ENCODE measurements at places on chromosomes 4 and X.

DNA sequence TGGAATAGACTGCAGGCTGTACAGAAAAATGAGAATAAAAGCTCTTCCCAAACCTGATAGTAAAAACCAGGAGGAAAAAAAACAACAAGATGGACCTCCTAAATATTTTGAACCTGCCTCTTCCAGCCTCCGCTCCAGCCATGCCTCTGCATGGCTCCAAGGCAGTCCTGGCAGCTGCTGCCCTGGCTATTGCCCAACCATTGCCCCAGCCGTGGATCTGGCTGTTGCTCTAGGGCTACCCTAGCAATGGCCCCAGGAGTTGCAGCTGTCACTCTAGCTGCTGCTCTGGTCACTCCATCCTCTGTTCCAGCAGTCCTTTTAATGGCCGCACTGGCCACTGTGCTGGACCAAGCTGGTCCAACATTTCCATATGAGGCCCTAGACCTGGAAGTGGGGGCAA is 1756.0 kb downstream of the C4orf33 start:
- DNase-seq: no peak

GRCh38 chrX:88604433-88605221 is 142.4 kb upstream of the CPXCR1 start:
- no peak for DNase-seq

- no peak for DNase-seq
Observed at GRCh38 chr4:37236165-37236564, 8.4 kb upstream of the NWD2 start.

- DNase-seq: no peak
Observed at GRCh38 chr4:73406548-73406875, 2.4 kb downstream of the ALB start.

- no peak for DNase-seq
Observed at GRCh38 chrX:867502-867901, 236.9 kb downstream of the SHOX start.

DNA sequence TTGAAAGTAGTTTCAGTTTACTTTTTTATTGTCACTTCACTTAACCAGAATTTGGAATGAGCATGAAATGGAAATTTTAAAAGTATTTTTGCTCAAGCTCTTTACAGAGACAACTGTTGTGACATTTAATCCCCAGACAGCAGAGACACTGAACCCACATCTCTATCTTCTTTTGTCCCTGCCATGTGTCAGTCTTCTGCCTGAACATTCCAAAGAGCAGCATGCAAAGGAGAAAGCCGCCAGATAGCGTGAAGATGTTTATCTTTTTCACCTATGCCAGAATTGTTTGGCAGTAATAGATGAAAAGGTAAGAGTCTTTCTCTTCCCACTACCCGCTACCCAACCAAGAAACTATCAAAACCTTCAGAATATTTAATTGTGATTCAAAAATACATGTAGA is 46.8 kb downstream of the NDNF start:
- no peak for DNase-seq

DNA sequence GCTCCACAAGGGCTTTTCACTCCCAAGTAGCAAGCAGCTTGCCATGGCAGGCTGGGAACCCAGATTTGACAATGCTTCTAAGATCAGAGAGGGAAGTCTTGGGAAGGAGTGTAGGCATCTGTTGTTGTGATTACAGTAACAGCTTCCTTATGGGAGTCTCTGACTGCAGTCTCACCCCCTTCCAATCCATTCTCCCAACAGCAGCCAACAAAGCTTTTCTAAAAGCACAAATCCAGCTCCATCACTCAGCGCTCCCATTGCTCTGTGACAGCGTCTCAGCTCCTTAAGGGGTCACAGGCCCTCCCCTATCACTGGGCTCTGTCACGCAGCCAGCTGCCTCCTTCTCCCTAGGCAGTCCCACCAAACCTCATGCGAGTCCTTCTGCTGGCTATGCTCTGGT is 7.1 kb downstream of the IGFBP7 start:
- DNase-seq: no peak

- no peak for DNase-seq
Observed at GRCh38 chrX:154793084-154793795, 12.0 kb downstream of the MPP1 start.

DNA sequence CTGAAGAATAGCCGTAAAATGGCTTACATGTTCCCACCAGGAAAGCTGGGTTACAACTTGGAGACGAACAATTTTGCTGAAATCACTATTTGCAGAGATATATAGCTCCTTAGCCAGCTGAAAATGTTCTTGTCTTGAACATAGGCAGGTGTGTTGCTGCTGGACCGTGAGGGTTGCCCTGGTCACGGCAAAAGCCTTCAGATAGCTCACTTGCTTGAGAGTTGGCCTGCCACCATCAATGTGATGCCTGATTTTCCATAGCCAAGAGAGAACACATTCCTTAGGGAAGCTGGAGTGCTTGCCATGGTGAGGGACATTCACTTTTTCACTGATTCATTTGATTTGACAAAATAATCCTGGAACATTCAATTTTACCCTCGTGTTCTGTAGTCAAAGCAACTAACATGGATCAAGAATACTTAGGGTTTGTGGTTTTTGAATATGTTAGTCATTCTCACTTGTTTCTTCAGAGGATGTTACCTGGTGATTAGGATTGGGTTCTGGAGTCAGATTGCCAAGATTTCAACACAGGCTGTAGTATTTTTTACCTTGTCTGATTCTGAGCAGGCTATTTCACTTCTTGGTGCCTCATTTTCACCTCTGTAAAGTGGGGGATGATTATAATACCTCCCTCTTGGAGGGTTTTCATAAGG is 536.9 kb downstream of the RAPGEF2 start:
- DNase-seq: no peak

DNA sequence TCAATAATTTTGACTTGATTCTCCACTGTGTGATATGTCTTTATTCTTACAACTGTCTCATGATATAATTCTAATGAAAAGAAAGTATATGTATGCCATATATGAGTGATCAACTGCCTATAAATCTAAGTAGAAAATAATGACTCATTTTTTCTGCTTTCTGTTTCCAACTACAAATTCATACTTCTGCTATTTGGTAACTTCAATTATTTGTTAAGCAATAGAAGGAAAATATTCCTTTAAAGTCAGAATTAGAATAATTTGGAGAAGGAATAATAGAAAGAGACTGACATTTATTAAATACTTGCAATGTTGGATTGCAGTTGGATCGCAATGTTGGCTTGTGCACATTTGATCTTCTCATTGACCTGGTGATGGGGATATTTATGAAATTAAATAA is 204.2 kb upstream of the PACRGL start:
- DNase-seq: no peak

DNA sequence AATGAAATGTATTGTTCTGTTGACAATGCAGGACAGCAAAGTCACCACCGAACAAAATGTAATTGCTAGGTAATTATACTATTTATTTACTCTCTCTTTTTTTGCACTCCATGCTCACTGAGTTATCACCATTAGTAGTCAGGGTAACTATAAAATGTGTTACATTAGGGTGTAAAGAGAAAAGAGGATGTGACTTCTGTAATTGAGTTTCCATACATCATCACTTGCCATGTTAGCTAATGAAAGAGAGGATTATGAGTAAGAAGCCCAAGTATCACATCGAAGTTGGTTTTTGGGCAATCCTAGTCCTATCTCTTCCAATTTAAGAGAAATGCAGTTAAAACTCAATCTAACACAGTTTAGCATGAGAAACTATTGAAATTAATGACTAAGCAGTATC is 7.6 kb downstream of the ZXDA start:
- DNase-seq: no peak

DNA sequence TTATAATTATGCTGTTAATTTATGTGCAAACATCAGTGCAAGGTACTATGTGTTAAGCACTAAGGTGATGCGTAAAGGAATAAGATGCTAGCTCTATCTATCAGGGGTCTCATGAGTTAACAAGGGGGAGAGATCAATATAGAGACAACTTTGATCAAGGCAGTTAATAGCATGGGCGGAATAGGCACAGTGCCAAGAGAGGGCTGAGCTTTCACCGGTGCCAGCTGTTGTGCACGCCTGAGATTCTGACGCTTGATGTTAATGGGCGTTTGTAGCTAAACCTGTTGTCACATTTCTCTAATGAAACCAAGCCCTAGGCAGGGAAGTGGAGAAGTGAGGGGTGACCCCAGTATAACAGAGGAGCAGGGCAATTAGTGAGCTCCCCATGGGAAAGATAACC is 86.0 kb upstream of the NMU start:
- no peak for DNase-seq

GRCh38 chr4:53039741-53040458 is 177.8 kb downstream of the RASL11B start:
- DNase-seq: no peak

GRCh38 chrX:97367125-97367524 is 483.4 kb downstream of the RPA4 start:
- DNase-seq: no peak

DNA sequence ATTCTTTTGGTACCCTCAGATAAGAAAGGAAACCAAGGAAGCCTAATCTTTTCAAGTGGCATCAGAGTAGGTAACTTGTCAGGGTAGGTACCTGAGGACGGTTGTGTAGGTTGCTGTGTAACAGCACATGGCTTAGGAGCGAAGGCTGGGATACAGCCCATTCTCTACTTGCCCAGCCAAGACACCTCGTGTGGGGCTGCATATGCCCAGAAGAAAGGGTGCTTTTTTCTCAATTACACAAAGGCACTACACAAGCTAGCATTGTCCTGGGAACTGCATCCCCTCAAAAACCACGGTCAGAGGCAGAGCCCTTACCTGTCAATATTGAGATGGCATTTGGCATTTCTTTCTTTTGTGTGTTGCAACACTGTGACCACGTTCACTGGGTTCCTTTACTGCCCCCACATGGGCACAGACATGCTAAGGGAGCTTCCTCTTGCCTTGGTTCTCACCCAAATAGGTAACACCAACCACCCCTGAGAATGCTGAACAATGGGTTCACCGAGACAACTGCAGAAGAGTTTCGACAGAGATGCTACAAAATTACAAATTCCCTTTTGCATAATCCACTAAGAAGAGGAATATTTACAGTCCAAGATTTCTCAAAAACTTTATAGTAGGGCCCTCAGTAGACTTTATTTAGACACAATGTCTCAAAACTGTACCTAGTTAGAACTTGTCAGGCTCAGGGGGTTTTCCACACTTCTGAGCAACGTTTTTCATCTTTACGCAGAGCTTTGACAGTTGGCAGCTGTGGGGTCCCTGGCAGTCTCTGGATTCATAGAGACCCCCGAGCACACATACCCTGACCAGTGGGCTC is 35.8 kb upstream of the TNIP3 start:
- DNase-seq: no peak

DNA sequence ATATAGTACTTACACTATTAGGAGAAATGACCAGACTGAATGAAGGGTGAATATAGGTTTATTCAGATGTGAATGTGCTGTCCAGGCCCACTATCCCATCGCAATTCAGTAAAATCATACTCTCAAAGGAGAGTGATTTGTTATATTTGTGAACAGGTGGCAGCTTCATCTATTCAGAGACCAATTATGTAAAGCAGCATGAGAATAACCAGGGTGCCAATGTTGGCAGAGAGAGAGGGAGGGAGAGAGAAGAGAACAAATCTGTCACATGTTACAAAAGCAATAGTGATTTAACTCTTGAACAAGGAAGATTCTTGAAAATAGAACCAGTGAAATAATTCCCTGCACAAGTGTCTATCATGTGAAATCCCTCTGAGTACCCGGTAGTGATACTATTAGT is 38.9 kb upstream of the TLL1 start:
- DNase-seq: no peak
